ENCODE measurements at places on chromosomes 2 and 18. TPM values are rescaled to one million over a fixed set of nuclear protein-coding genes. Genes with fewer than 3 reads are reported as not detected.

Gene AQP12B
- not detected for total RNA-seq

Gene ANKRD36C
- total RNA-seq: 22.7 TPM

Gene DSC2
- total RNA-seq: 0.64 TPM

Gene ADRA2B
- total RNA-seq: not detected

Gene NAPG
- total RNA-seq: 19.5 TPM

Gene FOXD4L1
- total RNA-seq: 0.19 TPM

Gene RALB
- 22.4 TPM for total RNA-seq

Gene RAB27B
- total RNA-seq: 1.5 TPM

Gene GLI2
- 12.9 TPM for total RNA-seq

Gene TRIM43
- 0.29 TPM for total RNA-seq

Gene PRPF40A
- 128 TPM for total RNA-seq

Gene NCK2
- total RNA-seq: 18.0 TPM

Gene KCNE4
- total RNA-seq: 0.34 TPM

Gene CDH19
- 15.8 TPM for total RNA-seq

Gene RUFY4
- not detected for total RNA-seq
